ENCODE measurements at places on chromosomes 2 and 18. TPM values are rescaled to one million over a fixed set of nuclear protein-coding genes. Genes with fewer than 3 reads are reported as not detected.

Gene PKDCC
- 1.2 TPM for total RNA-seq

Gene GALNT13
- not detected for total RNA-seq

Gene ITPRIPL1
- 6.6 TPM for total RNA-seq

Gene CCDC102B
- 2.6 TPM for total RNA-seq

Gene LYG2
- not detected for total RNA-seq

Gene TAF1B
- total RNA-seq, result 15.3 TPM

Gene NCKAP1
- total RNA-seq, result 6.9 TPM

Gene HAAO
- not detected for total RNA-seq

DNA sequence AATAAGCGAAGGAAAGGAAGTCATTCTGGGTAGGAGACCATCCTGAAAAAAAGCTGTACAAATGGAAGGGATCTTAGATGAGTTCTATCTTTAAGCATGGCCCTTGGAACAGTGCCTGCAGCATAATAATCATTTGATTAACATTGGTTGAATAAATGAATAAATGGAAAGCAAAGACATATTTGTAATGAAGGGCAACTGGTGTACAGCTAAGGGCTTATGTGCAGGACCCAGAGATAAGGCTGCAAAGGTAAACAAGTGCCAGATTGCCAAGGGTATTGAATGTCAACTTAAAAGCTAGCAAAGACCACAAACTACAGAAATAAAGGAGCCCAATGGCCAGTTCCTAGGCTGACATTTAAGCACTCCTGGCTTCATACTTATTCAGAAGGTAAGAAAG is 19.4 kb downstream of the IMMT start:
- H3K4me1 ChIP-seq, result peaks cover 21% of the 10 kb centered on the region
- H3K27me3 ChIP-seq, result no peaks in the 10 kb centered on the region
- DNase-seq, result no peak
- peaks cover 14% of the 10 kb centered on the region for H3K36me3 ChIP-seq
- no peak overlapping the region for H3K4me3 ChIP-seq

DNA sequence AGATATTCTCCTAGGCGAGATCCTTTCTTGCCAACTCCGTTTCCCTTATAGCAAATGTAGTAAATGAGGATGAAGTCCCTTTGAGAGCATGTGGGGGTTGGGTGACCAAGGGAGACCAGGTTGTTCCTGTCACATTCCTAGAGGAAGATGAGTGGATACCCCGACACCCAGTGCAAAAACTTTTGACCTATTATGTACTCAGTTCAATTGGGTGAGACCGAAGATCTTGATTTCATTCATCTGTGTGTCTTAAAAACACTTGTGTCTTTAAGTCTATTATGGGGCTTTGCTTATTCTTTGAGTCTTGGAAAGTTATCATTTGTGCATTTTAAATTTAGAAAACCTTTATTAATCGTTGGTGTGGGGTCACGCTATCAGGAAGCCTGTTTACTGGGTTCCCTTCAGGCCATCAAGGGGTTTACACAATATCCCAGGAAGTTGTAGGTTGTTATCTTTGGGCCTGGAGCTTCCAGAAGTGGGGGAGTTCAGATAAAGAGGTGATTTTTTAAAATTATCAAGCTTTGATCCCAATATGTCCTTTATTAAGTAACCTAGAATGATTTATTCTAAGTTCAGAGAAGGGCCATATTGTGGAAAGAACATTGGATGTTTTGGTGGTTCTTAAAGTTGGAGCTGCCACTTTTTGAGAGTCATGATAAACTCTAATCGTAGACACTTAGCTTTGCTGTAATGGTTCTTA is 2.8 kb downstream of the RHOB start:
- H3K27me3 ChIP-seq, result peaks cover 46% of the 10 kb centered on the region
- no peak overlapping the region for H3K27ac ChIP-seq
- no peak overlapping the region for H3K4me3 ChIP-seq
- no peaks in the 10 kb centered on the region for H3K36me3 ChIP-seq

DNA sequence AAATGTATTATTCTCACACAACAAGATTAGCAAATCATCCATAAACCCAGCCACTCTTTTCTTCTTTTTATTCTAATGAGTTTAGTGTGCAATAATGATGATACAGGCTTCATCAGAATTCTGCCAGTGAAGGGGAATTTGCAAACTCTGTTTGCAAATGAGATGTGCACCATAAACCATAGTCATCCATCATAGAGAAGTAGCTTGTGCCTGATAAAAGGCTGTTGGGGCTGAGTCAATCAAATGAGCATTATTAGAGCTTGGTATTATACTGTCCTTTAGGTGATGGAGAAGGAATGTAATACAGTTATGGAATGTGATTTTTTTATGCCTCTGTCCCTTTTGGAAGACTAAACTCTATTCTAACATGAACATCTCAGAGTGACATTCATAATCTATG is 101.8 kb downstream of the DCC start:
- H3K27ac ChIP-seq, result no peak overlapping the region
- H3K4me3 ChIP-seq, result no peak overlapping the region
- H3K36me3 ChIP-seq, result no peaks in the 10 kb centered on the region
- DNase-seq, result no peak
- H3K4me1 ChIP-seq, result no peaks in the 10 kb centered on the region
- H3K27me3 ChIP-seq, result no peaks in the 10 kb centered on the region

DNA sequence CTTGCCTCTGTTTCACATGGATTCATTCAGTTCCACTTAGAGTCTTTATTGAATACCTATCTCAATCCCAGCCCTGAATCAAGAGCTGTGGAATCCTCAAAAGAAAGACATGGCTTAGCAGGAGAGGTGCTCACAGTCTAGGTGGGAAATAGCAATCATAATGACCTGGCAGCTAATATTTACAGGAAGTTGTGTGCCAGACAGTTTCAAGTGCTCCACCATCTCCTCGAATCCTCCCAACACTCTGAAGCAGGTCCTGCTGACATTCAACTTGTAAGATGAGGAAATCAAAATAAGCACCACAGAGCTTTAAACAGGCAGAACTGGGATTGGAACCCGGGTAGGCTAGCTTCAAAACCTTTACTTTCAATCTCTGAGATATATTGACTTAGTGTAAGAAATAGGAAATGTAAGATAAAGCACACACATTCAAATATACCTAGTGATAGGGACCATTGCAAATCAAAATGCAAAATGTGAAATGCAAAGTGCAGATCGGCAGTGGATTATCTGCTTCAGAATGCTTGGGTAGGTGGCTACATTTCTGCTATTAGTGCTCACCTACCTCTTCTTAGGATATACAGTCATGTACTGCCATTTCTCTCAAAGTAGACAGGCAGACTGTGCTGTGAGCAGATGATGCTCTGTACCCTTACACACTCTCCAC is 182.0 kb downstream of the PRKCE start:
- no peak for DNase-seq
- H3K27me3 ChIP-seq, result no peaks in the 10 kb centered on the region
- H3K4me1 ChIP-seq, result peaks cover 3% of the 10 kb centered on the region
- no peak overlapping the region for H3K4me3 ChIP-seq
- H3K36me3 ChIP-seq, result no peaks in the 10 kb centered on the region

GRCh38 chr2:9547262-9547991 is 8.2 kb downstream of the ADAM17 start:
- peak overlapping the region; percentile 78 for H3K4me3 ChIP-seq
- peaks cover 44% of the 10 kb centered on the region for H3K4me1 ChIP-seq
- peaks cover 3% of the 10 kb centered on the region for H3K36me3 ChIP-seq
- no peak for DNase-seq
- H3K27me3 ChIP-seq, result no peaks in the 10 kb centered on the region

GRCh38 chr2:27049422-27050280 is 1.8 kb upstream of the AGBL5 start:
- peak; percentile 41 for DNase-seq
- peaks cover 29% of the 10 kb centered on the region for H3K4me1 ChIP-seq
- peak overlapping the region; percentile 98 for H3K27ac ChIP-seq
- H3K36me3 ChIP-seq, result peaks cover 3% of the 10 kb centered on the region

GRCh38 chr2:113224647-113225236 is 51.0 kb downstream of the PSD4 start:
- no peak overlapping the region for H3K27ac ChIP-seq
- peaks cover 12% of the 10 kb centered on the region for H3K4me1 ChIP-seq
- H3K36me3 ChIP-seq, result no peaks in the 10 kb centered on the region
- H3K27me3 ChIP-seq, result no peaks in the 10 kb centered on the region

DNA sequence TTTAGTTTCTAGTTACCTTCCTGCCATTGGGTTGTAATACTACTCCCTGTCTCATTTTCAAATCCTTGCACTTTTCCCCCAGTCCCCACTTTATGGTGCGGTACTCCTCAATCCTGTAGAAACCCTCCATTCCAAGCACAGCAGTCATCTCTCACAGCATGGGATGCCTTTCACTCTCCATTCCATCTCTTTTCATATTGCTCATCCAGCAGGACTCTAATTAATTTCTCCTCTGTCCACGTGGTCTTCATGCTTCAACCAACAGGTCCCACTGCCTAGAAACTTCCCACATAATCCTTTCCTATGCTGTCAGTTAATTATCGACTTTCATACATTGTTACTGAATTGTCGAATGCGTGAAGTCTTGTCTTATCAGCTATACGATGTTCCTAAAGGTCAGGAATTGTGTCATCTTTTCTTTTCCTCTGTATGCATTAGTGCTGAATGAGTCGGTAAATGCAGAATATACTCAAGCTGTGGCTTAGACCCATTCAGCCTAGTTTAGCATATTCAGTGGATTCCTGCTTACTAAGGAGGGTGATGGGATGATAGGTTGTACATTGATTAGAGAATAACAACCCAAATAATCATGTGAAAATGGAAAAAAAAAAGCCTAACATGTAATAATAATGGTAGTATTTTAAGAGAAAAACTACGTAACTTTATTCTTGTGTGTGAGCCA is 89.7 kb downstream of the CRIM1 start:
- H3K27ac ChIP-seq, result no peak overlapping the region
- H3K27me3 ChIP-seq, result peaks cover 4% of the 10 kb centered on the region
- DNase-seq, result no peak
- H3K4me3 ChIP-seq, result no peak overlapping the region
- H3K36me3 ChIP-seq, result peaks cover 14% of the 10 kb centered on the region

DNA sequence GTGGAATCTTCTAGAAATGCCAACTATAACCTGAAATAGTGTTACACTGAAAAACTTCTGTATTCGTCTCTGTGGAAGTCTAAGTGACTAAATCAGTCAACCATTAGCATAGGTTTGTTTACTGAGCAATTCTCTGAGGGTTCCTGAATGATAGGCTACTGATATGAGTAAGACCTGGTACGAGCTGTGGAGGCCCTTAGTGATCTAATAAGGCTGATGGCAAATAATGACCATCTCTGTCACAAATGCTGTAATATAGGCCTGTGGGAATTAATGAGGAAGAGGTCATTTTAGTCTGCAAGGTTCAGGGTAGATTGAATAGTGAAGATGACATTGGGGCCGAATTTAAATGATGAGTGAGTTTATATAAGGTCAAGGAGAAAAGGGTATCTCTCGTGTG is 82.5 kb downstream of the MGAT5 start:
- no peak for DNase-seq
- H3K4me3 ChIP-seq, result no peak overlapping the region
- peaks cover 19% of the 10 kb centered on the region for H3K4me1 ChIP-seq
- H3K36me3 ChIP-seq, result peaks cover 10% of the 10 kb centered on the region

- DNase-seq, result no peak
- no peaks in the 10 kb centered on the region for H3K27me3 ChIP-seq
- no peaks in the 10 kb centered on the region for H3K36me3 ChIP-seq
- H3K27ac ChIP-seq, result no peak overlapping the region
Measured at GRCh38 chr18:57755473-57756067, 47.5 kb downstream of the ATP8B1 start.

- no peak overlapping the region for H3K4me3 ChIP-seq
- H3K27me3 ChIP-seq, result peaks cover 33% of the 10 kb centered on the region
- H3K27ac ChIP-seq, result no peak overlapping the region
- DNase-seq, result no peak
- peaks cover 2% of the 10 kb centered on the region for H3K4me1 ChIP-seq
- peaks cover 4% of the 10 kb centered on the region for H3K36me3 ChIP-seq
Measured at GRCh38 chr18:24500217-24500616, 39.8 kb downstream of the HRH4 start.

DNA sequence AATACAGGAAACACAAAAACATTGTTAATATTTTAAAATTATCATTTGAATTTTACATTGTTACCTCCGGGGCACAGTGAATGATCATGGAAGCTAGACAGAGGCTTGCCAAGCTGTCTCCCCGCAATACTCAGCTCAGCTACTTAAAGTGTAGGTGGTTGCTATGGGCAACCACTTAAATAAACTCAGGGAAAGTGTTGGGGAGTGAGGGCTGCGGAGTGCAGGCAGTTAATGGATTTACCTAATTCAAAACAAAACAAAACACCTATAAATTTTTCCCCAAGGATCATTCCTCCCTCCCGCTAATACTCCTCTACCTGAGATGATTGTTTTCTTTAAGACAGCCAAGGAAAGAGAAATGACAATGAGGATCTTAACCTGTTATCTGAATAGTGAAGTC is 349.5 kb downstream of the TGIF1 start:
- no peaks in the 10 kb centered on the region for H3K36me3 ChIP-seq
- H3K4me3 ChIP-seq, result no peak overlapping the region
- DNase-seq, result no peak
- peaks cover 38% of the 10 kb centered on the region for H3K27me3 ChIP-seq
- H3K27ac ChIP-seq, result no peak overlapping the region

- no peaks in the 10 kb centered on the region for H3K4me1 ChIP-seq
- no peak for DNase-seq
- no peak overlapping the region for H3K27ac ChIP-seq
- no peak overlapping the region for H3K4me3 ChIP-seq
Measured at GRCh38 chr2:187915810-187916209, 361.6 kb upstream of the TFPI start.

- peaks cover 2% of the 10 kb centered on the region for H3K36me3 ChIP-seq
- no peak overlapping the region for H3K27ac ChIP-seq
- peaks cover 11% of the 10 kb centered on the region for H3K27me3 ChIP-seq
- no peaks in the 10 kb centered on the region for H3K4me1 ChIP-seq
- H3K4me3 ChIP-seq, result no peak overlapping the region
Measured at GRCh38 chr2:72084584-72084976, 63.1 kb downstream of the CYP26B1 start.

GRCh38 chr2:102637358-102637757 is 18.0 kb downstream of the SLC9A2 start:
- no peak overlapping the region for H3K4me3 ChIP-seq
- peaks cover 49% of the 10 kb centered on the region for H3K27me3 ChIP-seq
- no peaks in the 10 kb centered on the region for H3K36me3 ChIP-seq
- H3K4me1 ChIP-seq, result no peaks in the 10 kb centered on the region

DNA sequence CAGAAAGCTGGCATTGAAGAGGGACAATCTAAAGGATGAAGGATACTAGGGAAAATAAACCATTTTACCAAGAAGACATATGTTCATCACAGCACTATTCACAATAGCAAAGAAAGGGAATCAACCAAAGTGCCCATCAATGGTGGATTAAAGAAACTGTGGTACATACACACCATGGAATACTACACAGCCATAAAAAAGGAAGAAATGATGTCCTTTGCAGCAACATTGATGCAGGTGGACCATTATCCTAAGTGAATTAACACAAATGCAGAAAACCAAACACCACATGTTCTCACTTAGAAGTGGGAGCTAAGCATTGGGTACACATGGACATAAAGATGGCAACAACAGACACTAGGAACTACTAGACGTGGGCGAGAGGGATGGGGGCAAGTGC is 7.2 kb upstream of the MFF start:
- no peak overlapping the region for H3K27ac ChIP-seq
- H3K4me1 ChIP-seq, result no peaks in the 10 kb centered on the region
- H3K27me3 ChIP-seq, result no peaks in the 10 kb centered on the region
- DNase-seq, result no peak
- H3K36me3 ChIP-seq, result no peaks in the 10 kb centered on the region
- H3K4me3 ChIP-seq, result no peak overlapping the region

GRCh38 chr18:58792086-58792485 is 72.6 kb upstream of the ZNF532 start:
- no peaks in the 10 kb centered on the region for H3K4me1 ChIP-seq
- H3K36me3 ChIP-seq, result no peaks in the 10 kb centered on the region
- H3K27ac ChIP-seq, result no peak overlapping the region
- DNase-seq, result no peak
- H3K4me3 ChIP-seq, result no peak overlapping the region
- peaks cover 17% of the 10 kb centered on the region for H3K27me3 ChIP-seq
